Head of caudate nucleus (tissue), 42 donors: ENCODE measurements at places on chromosomes 5 and 9.

DNA sequence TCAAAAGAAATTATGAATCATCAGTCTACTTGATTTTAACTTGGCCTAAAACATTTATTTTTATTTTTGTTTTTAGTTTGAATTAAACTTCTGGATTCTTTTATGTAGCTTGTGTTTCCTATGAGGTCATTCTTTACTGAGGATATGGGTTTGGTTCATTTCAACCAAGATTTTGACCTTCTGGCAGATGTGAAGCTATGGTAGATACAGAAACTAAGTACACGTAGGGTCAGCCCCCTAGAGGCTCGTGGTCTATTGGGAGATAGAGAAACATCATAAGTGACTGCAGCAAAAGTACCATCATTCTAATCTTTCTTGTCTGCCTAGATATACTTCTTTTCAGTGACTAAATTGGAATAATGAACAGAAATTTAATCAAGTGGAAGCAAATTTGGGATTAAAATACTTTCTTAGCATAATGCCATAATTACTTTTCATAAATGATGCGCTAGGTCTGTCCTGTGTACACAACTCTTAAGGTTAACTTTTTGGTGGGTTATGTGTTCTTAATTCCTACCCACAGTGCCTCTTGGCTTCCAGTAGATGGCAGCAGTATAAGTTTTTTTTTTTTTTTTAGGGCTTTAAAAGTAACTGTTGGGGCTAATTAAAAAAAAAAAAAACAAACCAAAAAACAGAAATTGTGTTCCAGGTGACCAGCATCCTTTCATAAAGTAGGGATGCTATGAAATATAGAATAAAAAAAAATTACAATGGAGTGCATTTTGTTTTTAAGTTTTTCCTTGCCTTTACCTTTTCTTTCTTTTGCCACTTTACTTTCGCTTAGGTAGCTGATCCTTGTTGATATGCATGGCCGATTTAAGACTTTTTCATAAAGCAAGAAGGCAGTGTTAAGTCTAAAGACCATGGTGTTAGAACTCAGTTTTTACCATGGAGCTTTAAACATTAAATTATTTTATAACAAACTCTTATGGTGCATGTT is 49.9 kb downstream of the LRRTM2 start:
- no peak for DNase-seq

DNA sequence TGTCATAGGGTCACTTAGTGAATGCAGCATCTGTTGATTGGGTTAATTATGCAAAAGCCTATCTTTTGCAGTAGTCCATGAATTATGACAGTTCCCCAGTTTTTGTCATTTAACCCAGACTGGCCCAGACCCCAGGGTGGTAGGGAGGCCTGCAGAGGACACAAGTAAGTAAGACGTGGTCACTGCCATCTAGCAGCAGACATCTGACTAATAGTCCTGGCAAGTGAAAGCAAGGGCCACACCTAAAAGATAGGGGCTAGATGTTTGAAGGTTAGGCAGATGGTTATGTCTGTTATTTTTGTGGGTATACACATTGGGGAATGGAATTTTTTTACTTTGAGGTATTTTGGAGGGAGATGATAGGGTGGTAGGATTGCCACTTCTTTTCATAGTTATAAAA is 48.0 kb downstream of the RAB14 start:
- DNase-seq: no peak

DNA sequence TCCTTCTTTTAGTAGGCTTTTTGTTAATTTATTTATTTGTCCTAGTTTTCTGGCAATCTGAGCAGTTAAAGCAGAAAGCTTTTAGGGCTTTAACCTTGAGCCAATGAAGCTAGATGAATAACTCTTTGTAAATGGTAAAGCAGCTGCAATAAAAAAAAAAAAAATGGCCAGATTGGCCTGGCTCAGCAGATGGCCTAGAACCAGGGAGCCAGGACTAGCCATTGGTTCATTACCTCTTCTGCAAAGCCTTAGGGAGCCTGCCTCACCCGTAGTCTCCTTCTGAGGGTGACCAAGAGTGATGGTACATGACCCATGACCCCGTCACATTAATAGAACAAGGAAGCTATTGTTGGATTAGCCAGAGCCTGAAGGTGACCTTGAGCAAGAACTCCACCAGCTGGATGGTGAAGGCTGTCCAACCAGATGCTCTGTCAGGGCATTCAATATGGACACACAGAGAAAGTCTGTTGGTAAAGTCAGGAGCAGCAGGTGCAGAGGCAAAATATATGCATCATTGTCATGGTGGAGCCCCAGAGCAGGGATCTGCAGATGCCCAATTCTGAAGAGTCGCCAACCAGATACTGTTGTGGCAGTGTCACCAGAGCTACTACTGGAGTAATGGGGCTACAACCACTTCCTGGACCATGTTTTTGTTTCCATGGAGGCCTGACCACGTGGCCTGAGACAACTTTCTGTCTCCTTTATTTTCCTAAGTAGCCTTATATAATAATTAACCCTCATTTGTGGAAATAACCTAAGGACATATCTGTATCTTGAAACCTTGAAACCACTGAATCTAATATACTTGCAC is 100.7 kb downstream of the MTX3 start:
- DNase-seq: peak; percentile 16

DNA sequence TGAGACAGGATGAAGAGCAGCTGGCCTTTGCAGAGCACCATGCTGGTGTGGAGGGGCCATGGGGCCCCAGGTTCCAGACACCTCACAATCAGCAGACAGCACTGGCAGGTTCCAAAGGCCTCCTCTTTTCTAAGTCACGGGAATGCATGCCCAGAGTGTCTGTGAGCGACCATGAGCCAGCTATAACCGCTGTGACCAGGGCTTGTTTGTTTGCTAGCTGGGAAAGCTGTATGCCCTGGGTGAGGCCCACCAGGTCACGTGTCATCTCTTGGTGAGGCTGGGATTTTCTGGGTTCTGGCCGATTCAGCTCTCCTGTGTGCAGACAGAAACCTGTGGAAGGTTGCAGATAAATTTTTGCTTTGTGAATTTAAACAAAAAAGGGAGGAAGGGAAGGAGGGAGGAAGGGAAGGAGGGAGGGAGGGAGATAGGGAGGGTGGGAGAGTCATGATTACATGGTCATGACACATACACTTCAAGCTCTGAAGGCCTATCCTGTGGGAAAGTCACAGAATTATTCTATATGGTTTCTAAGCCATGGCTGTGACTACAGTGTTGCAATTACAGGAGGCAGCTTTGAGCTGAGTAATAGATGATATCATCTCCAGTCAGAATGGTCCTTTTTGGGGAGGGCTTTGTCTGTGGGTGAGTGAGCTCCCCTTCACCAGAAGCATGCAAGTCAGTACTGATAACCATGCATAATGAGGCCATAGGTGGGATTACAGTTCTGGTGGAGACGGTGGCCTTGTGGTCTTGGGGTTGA is 37.2 kb downstream of the PAPPA start:
- DNase-seq: no peak

- no peak for DNase-seq
Measured at GRCh38 chr5:34031966-34032365, 11.0 kb downstream of the C1QTNF3 start.

- DNase-seq: no peak
Measured at GRCh38 chr9:109474170-109474569, 23.9 kb downstream of the PTPN3 start.
